Astrocyte (in vitro differentiated cells and primary cell): ENCODE measurements at places on chromosomes 1 and 21.
A peak's percentile ranks its signal among the peaks of the same experiment; 100 is the strongest.

GRCh38 chr1:94792473-94793295 lies 27.5 kb upstream of the SLC44A3 start:
- peak; percentile 90 for DNase-seq

- no peak for DNase-seq
Measured at GRCh38 chr1:17338706-17339493, 30.9 kb downstream of the PADI4 start.

- no peak for DNase-seq
Measured at GRCh38 chr1:30615076-30615795, 108.1 kb downstream of the MATN1 start.

DNA sequence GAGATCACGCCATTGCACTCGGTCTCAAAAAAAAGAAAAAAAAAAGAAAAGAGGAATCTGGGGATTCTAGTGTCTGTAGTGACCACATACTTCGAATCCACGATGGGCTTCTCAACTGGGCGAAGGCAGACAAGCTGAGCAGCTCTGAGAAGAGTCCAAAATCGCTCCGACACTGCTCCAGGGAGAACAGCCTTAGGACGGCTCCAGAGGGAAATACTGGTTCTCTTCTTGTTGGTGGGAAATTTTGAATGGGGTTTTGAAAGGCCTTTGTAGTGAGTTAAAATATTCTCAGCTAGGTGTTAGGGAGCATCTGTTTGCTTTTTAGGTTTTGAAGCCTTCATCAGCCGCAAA lies 18.3 kb upstream of the HJV start:
- no peak for DNase-seq

- no peak for DNase-seq
Measured at GRCh38 chr1:61255358-61255703, 173.0 kb downstream of the NFIA start.

GRCh38 chr1:156808186-156809030 lies 8.2 kb downstream of the SH2D2A start:
- no peak for DNase-seq

GRCh38 chr1:226353698-226354525 lies 44.9 kb upstream of the LIN9 start:
- DNase-seq, result no peak

- DNase-seq, result no peak
Measured at GRCh38 chr1:214251354-214251753, 29.6 kb upstream of the SMYD2 start.

DNA sequence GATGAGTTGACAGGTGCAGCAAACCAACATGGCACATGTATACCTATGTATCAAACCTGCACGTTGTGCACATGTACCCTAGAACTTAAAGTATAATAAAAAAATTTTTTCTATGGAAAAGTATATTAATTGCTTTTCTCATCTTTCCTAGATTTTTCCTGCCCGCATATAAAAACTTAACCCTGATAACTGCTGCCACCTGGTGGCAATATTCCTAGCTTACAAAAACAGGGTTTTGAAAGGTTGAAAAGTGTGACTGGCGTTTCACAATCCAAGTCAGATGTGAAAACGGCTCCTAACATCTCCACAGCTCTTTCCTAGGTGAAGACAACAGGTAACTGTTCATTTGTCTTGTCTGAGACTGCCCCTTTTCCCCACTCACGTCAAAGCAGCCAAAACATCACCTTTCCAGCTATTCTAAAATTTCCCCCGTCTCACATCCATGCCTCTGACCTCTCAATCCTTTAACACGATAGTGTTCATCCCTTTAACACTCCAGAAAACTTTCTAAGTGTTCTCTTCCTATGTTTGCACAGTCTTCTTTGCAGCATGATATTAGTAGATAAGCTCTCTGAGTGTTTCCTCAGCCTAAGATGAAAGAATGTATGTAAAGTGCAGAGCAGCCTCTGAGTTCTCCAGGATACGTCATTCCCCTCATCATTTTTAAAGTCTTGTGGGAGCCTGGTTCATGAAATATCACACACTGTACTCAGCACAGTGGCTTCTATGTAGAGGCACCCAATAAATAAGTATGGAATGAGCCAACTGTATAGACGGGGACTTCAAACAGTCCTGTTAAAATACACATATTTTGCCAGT lies 27.5 kb downstream of the OVGP1 start:
- peak; percentile 4 for DNase-seq

- DNase-seq, result no peak
Measured at GRCh38 chr1:235326719-235327558, 1.0 kb downstream of the ARID4B start.

GRCh38 chr1:112620377-112620695 lies 704 bp downstream of the CAPZA1 start:
- no peak for DNase-seq

GRCh38 chr1:221945669-221946068 lies 203.8 kb upstream of the DUSP10 start:
- no peak for DNase-seq

DNA sequence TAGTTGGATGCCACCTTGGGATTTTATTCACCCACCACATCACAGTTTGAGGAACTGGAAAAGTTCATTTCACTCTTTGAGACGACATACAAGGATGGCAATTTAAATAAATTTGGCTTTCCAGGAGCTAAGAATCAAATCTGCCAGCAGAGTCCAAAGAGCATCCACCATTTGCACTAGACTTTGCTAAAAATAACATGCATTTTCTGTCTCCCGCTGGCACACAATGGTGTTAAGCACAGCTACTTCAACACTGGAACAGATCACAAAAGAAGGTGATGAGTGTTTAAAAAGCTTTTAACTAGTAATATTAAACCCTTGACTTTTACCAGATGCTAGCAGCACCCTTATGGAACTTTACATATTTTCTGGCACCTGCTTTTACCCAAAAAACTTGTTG lies 44.6 kb downstream of the MAEL start:
- DNase-seq, result no peak
